ENCODE measurements at places on chromosomes 13 and 19. TPM values are rescaled to one million over a fixed set of nuclear protein-coding genes. Genes with fewer than 3 reads are reported as not detected.

DNA sequence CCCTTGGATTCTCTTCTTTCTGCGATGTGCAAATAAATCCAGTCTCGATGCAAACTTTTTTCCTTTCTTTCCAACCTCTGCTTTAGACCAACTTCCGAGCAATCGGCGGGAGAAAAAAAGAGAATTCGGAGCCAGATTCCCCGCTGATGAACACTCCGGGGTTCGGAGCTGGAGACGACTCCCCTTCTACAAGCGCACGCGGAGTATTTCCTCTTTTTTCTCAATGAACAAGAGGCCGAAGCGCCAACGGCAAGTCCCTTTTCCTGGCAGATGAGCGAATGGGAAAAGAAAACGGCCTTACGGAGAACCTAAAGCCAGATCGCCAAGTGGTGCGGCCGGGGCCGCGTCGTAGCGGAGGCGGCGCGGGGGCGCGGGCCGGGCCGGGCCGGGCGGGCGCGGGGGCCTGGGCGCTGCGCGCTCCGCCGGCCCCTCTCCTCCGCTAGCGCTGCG lies 250 bp downstream of the SPRY2 start:
- no peak for DNase-seq

Gene MBD3L2
- total RNA-seq = not detected

Gene ANKLE1
- 4.9 TPM for total RNA-seq

Gene CRX
- not detected for total RNA-seq

- no peak for DNase-seq
Measured at GRCh38 chr13:103471896-103472295, 405.7 kb upstream of the SLC10A2 start.

Gene ZNF433
- total RNA-seq = 5.8 TPM

Gene OR7D2
- total RNA-seq = 1.6 TPM

- DNase-seq = no peak
Measured at GRCh38 chr19:20162821-20163220, 4.2 kb upstream of the ZNF486 start.

DNA sequence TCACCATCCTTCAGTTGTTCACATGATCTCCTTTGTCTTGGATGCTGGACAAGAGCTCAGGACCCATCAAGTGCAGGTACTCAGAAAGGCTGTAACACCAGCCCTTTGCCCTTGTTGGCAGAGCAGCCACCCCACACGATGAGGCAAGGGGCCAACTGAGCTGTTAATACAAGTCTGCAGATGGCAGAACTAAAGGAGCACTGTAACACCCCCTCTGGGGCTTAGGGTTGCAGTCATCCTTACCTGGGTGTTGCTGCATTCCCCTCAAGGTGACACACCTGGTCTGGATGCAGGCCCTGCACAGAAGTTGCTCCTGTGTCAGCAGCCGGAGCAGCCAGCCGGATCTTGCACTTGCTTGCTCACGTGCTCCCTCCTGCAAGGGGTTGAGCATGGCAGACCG lies 52.0 kb downstream of the STARD13 start:
- no peak for DNase-seq

GRCh38 chr13:102504002-102504401 lies 92.8 kb upstream of the TPP2 start:
- no peak for DNase-seq

GRCh38 chr13:98399756-98400155 lies 177.2 kb downstream of the STK24 start:
- DNase-seq = no peak

Gene URAD
- total RNA-seq = not detected

Gene CYP2S1
- 0.39 TPM for total RNA-seq

- no peak for DNase-seq
Measured at GRCh38 chr19:12331211-12331941, 2.1 kb downstream of the ZNF563 start.

DNA sequence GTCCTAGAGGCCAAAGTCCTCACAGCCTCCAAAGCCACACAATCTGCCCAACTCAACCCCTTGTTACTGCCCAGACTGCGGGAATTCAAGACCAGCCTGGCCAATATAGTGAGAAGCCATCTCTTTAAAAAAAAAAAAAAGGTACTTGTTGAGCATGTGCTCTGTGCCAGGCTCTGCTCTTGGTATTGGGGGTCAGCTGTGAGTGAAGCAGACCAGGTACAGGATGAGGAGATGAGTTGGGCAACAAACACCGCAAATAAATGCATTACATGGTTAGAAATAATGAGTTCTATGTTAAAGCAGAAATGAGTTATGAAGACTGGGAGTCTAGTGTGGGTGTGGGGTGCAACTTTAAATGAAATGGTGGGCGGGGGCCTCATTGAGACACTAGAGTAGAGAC lies 9.9 kb downstream of the GRIK5 start:
- no peak for DNase-seq

DNA sequence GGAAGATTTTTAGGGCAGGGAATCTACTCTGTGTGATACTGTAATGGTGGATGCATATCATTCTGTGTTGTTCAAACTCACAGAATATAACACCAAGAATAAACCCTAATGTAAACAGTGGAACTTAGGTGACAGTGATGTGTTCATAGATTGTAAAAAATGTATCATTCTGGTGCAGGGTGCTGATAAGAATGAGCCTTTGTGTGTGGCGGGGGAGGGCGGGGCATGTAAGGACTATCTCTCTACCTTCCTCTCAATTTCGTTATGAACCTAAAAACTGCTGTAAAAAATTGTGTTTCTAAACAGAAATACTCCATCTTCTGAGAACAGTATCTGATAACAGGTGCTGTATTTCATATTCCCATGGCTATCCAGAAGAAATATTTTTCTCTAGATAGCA lies 35.6 kb downstream of the TNFRSF19 start:
- no peak for DNase-seq

DNA sequence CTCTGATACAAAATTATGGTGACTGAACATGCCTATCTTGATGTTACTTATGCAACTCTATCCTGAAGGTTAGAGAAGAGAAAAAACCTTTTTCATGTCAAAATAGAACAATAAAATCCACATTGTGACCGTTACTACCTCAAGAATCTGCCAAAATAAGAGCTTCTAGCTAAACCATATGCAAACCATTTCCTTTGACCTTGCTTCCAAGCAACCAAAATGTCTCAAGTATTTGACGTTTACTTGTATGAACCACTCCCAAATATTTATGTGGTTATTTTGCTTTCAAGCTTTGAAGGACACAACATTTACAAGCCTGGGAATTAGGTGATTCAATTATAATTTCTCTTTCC lies 13.9 kb downstream of the FOXO1 start:
- no peak for DNase-seq

GRCh38 chr19:10290876-10291553 lies 1.3 kb downstream of the ICAM5 start:
- DNase-seq = no peak

- no peak for DNase-seq
Measured at GRCh38 chr13:30303269-30303668, 4.1 kb downstream of the KATNAL1 start.

DNA sequence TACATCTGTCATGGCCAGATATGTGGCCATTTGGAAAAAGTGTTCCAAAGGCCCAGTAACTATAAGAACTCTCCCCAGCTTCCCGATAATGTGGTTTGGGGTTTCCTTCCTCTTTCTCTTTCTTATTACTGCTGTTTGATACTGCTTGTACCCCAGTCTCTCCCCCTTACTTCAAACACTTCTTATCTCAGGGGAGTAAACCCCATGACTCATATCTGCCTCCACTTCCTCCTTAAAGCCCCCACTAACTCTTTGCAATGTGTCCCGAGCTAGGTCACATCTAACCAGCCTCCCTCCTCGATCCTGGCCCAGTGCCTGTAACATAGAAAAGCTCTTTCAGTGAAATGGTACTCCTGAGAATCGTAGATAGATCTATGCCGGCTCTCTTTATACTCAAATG lies 82.4 kb upstream of the STARD13 start:
- no peak for DNase-seq

Gene IGSF23
- not detected for total RNA-seq

DNA sequence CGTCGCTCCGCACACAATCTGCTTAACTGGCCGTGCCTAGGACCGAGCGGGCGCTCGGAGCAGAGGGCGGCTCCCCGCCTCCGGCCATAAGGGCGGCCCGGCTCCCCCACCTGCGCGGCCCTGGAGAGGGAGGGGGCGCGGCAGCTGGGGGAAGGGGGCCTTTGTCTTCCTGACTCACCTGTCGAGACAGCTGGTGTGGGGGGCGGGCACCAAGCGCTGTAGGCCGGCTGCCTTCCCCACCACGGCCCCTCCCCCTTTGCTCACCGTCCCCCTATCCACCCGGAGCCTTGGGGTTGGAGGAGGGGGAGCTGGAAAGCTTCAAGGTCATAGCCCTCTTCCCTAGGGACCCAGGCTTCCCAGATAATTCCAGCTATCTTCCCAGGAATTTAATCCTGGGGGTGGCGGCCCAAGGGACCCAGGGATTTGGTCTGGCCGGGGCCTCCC lies 1.2 kb downstream of the VASP start:
- DNase-seq = no peak

Gene DENND1C
- not detected for total RNA-seq

DNA sequence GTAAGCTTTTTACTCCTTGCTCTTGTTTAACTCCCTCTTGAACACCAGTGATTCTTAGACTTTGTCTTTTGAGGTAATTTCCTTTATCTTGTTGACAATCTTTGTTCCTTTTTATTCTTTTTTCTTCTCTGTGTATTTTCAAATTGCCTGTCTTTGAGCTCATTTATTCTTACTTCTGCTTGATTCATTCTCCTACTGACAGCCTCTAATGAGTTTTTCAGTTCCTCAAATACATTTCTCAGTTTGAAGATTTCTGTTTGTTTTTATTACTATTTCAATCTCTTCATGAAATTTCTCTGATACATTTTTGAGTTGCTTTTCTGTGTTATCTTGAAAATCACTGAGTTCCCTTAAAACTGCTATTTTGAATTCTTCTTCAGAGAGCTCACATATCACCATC lies 154.1 kb downstream of the ATP8A2 start:
- no peak for DNase-seq

DNA sequence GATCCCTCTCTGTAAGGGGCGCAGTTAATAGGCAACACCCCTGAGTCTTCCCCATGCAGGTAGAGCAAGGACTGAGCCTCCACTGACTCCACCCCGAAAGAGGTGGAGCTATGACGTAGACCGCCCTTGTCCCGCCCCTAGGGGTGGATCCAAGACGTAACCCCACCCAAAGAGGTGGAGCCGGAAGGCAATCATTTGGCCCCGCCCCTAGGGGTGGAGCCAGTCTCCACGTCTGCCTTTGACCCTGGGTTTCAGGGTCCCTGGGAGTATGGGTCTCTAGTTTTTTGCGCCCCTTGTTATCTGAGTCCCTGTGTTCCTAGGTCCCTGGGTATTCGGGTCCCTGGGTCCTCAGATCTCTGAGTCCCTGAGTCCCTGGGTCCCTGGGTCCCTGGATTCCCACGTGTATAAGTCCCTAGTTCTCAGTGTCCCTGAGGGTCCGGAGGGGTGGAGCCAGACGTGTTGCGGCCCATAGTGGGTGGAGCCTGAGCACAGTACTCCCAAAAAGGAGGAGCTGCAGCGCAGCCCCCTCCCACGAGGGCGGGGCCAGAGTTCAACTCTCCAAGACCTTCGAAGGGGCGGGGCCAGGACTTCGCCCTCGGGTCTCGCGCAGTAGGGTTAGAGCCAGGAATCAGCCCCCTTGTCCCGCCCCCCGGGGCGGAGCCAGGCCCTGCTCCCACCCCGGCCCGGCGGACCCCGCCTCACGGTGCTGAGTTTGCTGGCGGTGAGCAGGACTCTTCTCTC lies 5.3 kb downstream of the DENND1C start:
- peak; percentile 90 for DNase-seq

GRCh38 chr13:103528437-103528836 lies 462.2 kb upstream of the SLC10A2 start:
- no peak for DNase-seq

Gene SPACA4
- total RNA-seq = not detected

Gene ZNF616
- total RNA-seq = 25.2 TPM

Gene TMEM38A
- 3.4 TPM for total RNA-seq

DNA sequence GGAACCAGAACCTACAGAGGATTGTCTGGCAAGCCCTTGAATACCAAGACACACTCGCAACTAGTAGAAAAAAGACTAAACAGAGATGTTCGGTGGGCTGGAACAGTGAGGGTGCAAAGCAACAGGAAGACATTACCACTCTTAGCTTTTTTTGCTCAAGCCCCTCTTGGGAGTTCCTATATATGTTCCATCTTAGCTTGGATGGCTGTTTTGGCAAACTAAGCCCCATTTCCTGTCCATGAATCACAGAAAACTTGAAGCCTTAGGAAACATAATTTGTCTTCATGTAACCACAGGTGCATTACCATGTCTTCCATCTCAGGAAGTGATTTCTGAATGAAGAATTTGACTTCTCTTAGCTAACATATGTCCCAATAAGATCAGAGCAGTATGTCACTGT lies 446.3 kb downstream of the OLFM4 start:
- no peak for DNase-seq

DNA sequence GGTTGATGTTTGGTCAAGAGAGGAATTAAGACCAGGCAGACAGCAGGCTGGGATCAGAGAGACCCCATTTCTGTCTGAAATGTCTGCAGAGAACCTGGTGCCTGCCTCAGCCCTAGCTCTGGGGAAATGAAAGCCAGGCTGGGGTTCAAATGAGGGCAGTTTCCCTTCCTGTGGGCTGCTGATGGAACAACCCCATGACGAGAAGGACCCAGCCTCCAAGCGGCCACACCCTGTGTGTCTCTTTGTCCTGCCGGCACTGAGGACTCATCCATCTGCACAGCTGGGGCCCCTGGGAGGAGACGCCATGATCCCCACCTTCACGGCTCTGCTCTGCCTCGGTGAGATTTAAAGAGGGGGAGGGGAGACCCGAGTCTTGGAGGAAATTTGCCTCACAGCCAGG lies at the start of gene LILRB4:
Gene LILRB4, plus strand, starts transcription at position 256 of the 400 bp plus-strand sequence. Its CDS starts 49 bp downstream, at position 305.
- DNase-seq = no peak

- DNase-seq = no peak
Measured at GRCh38 chr19:18736415-18737336, 53.2 kb downstream of the CRTC1 start.

Gene ACP4
- total RNA-seq = not detected

Gene FRY
- total RNA-seq = 4.7 TPM

DNA sequence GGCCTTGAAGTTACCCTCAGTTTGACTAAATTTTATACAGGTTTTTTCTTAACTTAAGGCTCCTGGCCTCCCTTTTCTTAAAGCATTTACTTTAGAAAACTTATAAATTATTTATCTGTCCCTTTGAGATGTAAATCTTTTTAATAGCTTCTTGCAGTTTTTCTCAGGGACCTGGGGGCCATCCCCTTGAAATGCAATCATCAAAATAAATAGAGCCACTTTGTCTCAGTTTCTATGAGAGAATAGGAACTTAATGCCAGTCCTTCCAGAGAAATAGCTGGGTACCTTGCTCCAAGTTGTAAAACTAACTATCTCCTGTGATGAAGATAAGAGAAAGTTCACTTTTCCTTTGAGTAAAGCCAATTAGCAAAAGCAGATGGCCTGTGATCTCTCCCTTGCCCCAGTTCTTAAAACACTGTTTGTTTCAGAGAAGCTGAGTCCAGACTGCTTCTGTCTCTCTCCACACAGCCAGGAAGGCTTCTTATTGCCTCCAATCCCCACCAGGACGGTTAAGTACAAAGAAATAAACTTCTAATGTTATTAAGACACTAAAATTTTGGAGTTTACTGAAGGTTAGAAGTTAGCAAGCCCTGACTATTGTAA lies 913.1 kb downstream of the OLFM4 start:
- no peak for DNase-seq
